ENCODE measurements at places on chromosomes 7 and 10.

DNA sequence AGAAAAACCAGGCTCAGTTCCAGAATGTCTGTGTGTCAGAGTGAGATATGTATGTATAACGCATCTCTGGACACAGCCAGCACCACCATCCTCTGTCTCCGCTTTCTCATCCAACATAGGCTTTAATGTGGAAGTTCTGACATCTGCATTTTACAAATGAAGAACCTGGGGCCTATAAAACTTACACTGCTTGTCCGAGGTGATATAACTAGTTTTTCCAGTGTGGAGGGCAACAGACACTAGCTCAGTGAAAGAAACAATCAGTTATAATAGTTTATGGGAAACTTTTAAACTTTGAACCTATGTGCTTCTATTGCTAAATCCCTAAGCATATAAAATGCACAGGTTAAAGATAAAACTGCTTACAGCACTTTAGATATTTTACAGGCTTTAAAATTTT, 208.7 kb downstream of the CRPPA start:
- no peak for DNase-seq

DNA sequence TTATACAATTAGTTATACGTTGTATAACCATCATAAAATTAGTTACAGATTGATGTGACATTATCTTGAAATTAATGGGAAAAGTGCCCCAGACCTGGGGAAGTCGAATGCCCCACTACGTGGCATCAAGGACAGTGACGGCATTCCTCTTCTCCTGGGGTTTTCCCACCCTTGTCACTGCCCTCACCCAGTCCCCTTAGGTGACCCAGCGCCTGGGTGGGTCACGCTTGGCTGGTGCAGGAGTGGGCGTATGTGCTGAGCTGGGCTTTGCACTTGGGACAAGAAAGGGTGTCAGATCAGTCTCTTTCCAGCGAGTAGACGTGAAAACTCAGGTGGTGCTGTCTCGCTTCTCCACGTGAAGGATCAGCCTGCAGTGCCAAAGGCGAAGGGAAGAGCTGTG, 7.6 kb downstream of the FOXK1 start:
- no peak for DNase-seq

GRCh38 chr10:63200431-63200830, 67.3 kb downstream of the NRBF2 start:
- no peak for DNase-seq

DNA sequence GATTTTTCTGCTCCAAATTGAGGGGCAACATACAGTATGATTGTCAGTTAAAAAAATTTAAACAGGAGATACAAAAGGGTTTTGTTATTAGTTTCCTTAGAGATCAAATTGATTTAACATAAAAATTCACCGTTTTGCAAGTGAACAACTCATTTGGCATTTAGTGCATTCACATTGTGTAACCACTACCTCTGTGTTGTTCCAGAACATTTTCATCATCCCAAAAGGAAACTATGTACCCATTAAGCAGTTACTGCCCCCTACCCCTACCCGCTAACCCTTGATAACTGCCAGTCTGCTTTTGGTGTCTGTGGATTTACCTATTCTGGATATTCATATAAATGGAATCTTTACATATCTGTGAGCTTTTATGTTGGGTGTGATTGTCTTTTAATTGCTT, 3.1 kb downstream of the ZRANB1 start:
- DNase-seq, result no peak

GRCh38 chr7:32381024-32381601, 109.1 kb downstream of the LSM5 start:
- DNase-seq, result peak; percentile 53

Data from esophagus muscularis mucosa (tissue), 4 donors.